ENCODE measurements at places on chromosomes 5 and 9.

GRCh38 chr5:37565062-37565670 lies 186.0 kb downstream of the WDR70 start:
- DNase-seq: no peak

- peak; percentile 48 for DNase-seq
These were observed 89.5 kb downstream of the ESM1 start for GRCh38 chr5:54895816-54896341.

DNA sequence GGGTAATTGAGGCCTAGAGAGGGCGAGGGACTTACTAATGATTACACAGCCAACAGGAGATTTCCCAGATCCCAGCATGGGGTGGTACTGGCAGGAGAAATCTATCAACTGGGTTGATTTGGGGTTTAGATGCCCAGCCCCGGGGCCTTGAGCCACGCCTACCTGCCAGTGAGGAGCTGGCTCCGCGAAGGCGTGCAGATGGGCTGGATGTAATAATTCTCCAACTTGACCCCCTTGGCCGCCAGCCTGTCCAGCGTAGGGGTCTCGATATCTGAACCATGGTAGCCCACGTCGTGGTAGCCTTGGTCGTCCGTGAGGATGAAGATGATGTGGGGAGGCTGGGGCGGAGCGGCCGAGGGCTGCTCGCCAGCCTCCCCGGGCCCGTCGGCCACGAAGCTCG lies 804 bp downstream of the ARSI start:
- no peak for DNase-seq

GRCh38 chr5:77308154-77308960 lies 97.9 kb downstream of the PDE8B start:
- no peak for DNase-seq

- no peak for DNase-seq
These were observed 11.4 kb downstream of the YTHDC2 start for GRCh38 chr5:113524927-113525326.

Measured in kidney epithelial cell (primary cell).